ENCODE measurements at places on chromosomes 6 and 20.
A peak's percentile ranks its signal among the peaks of the same experiment; 100 is the strongest.

GRCh38 chr20:50023116-50023805, 40.5 kb downstream of the SNAI1 start:
- peak; percentile 22 for DNase-seq

GRCh38 chr6:150086026-150086425, 17.1 kb upstream of the ULBP3 start:
- no peak for DNase-seq

GRCh38 chr6:12865671-12866181, 149.2 kb downstream of the PHACTR1 start:
- DNase-seq, result no peak

GRCh38 chr6:166008441-166009369, 158.9 kb downstream of the TBXT start:
- no peak for DNase-seq

- DNase-seq, result no peak
Observed at GRCh38 chr20:43798291-43799149, 71.7 kb upstream of the GTSF1L start.

GRCh38 chr20:63934271-63935068, 21.7 kb downstream of the UCKL1 start:
- DNase-seq, result no peak

All from breast epithelium (tissue), 4 donors.